Osteocyte (in vitro differentiated cells): ENCODE measurements at places on chromosomes 7 and 10. TPM values are rescaled to one million over a fixed set of nuclear protein-coding genes. Genes with fewer than 3 reads are reported as not detected.

Gene RTKN2
- 1.9 and 2.4 TPM in 2 replicates for total RNA-seq

DNA sequence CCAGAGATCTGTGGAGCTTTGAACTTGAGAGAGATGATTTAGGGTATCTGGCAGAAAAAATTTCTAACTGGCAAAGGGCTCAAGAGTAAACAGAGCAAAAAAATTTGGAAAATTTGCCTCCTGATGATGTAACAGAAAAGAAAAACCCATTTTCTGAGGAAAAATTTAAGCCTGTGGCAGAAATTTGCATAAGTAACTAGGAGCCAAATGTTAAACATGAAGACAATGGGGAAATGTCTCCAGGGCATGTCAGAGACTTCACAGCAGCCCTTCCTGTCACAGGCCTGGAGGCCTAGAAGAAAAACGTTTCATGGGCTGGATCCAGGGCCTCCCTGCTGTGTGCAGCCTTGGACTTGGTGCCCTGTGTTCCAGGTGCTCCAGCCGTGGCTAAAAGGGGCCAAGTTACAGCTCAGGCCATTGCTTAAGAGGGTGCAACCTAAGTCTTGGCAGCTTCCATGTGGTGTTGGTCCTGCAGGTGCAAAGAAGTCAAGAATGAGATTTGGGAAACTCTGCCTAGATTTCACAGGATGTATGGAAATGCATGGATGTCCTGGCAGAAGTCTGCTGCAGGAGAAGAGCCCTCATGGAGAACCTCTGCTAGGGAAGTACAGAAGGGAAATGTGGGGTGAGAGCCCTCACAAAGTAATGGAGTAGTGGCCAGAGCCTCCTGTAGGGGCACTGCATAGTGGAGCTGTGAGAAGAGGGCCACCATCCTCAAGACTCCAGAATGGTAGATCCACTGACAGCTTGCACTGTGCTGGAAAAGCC is 8.1 kb downstream of the SEMA3D start:
- H3K36me3 ChIP-seq: peaks cover 9% of the 10 kb centered on the region
- DNase-seq: no peak
- no peaks in the 10 kb centered on the region for H3K27me3 ChIP-seq
- no peak overlapping the region for H3K27ac ChIP-seq
- H3K4me1 ChIP-seq: peaks cover 7% of the 10 kb centered on the region

- no peak for DNase-seq
- no peak overlapping the region for H3K27ac ChIP-seq
- no peak overlapping the region for H3K4me3 ChIP-seq
- no peaks in the 10 kb centered on the region for H3K36me3 ChIP-seq
These were observed 24.8 kb upstream of the PLPP4 start for GRCh38 chr10:120432209-120432608.

Gene KIAA1549
- 12.2 and 12.8 TPM in 2 replicates for total RNA-seq

GRCh38 chr7:157908006-157908782 is 571.4 kb downstream of the DNAJB6 start:
- no peak overlapping the region for H3K27ac ChIP-seq
- H3K4me1 ChIP-seq: no peaks in the 10 kb centered on the region
- H3K4me3 ChIP-seq: no peak overlapping the region
- DNase-seq: no peak

DNA sequence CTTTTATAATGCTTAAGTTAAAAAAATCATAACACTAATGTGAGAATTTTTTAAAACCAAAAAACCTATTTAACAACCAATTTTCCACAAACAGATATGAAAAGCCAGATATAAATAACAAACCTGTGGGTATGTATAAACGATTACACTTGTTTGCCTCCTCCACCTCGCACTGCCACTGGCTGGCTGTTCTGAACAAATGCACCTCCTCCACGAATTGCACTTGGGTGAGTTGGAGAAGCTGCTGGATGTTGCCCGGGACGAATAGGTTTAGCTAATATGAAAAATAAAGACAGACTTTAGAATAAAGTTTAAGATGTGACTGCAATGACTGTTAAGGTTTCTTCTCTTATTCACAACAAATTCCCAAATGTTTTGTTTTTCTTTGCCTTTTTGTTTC is 40.8 kb downstream of the KIF5B start:
- H3K4me3 ChIP-seq: no peak overlapping the region
- no peak for DNase-seq
- no peak overlapping the region for H3K27ac ChIP-seq
- H3K4me1 ChIP-seq: no peaks in the 10 kb centered on the region
- no peaks in the 10 kb centered on the region for H3K27me3 ChIP-seq
